ENCODE measurements at places on chromosomes 12 and 14.

DNA sequence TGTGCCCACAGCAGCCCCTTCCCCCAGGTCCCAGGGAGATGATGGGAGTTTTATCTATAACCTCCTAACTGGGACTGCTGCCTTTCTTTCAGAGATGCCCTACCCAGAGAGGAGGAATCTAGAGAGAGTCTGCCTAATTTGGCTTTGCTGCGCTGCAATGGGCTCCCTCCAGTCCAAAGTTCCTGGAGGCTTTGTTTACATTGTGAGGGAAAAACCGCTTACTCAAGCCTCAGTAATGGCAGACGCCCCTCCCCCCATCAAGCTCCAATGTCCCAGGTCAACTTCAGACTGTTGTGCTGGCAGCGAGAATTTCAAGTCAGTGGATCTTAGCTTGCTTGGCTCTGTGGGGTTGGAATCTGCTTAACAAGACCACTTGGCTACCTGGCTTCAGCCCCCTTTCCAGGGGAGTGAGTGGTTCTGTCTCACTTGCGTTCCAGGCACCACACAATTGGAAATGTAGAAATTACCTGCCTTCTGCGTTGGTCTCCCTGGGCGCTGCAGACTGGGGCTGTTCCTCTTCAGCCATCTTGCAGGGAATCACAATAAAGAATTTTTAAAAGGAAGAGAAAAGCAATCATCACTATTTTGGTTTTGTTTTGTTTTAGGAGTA, 262.5 kb downstream of the FOXG1 start:
- no peak for DNase-seq

- no peak for DNase-seq
Measured at GRCh38 chr14:94886931-94887330, 117.0 kb upstream of the GSC start.

- no peak for DNase-seq
Measured at GRCh38 chr12:102462386-102462785, 18.0 kb downstream of the IGF1 start.

DNA sequence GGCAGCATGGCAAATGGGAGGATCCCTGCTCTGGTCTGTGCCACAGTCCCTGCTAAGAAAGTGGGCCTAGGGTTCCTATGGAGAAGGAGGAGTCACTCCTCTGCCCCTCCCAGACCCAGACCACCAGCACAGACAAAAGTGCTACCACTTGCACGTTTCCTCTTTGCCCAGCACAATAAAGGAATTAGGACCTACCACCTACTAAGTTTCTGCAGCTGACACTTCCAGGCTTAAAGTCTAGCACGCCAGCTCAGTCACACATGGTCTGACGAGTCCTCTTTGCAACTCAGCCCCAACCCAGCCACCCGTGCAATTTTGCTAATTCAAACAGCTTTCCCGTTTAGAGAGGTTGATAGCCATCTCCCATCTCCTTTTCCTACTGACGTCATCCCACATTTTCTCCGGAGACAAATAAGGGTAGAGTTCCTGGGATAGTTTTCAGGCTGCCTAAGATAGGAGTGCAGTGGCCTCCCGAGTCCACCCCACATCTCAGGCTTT, 66.2 kb upstream of the PTGR2 start:
- DNase-seq, result no peak

- no peak for DNase-seq
Measured at GRCh38 chr12:69660164-69660863, 38.8 kb downstream of the BEST3 start.

GRCh38 chr14:59096303-59096702, 92.2 kb upstream of the DAAM1 start:
- no peak for DNase-seq

- DNase-seq, result no peak
Measured at GRCh38 chr12:131740626-131741025, 29.7 kb downstream of the SFSWAP start.

DNA sequence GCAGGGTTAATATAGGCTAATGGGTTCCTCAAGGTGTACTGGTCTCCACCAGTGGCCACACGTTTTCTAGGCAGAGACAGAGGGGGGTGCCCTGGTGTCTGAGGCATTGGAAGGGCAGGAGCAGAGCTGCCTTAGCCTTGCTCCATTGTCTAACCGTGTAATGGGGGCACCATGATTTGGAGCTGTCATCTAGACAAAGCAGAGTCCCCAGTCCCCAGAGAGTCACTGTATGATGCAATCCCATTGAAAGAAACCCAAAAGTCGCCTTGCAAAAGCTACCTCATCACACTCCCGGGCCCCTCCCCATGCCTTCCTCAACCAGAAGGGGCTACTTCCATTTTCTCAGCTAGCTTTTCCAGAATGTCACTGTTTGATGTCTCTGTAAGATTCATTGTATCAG, 487.1 kb downstream of the AACS start:
- DNase-seq, result no peak

GRCh38 chr12:114412825-114413749, 7.1 kb upstream of the TBX5 start:
- DNase-seq, result no peak

DNA sequence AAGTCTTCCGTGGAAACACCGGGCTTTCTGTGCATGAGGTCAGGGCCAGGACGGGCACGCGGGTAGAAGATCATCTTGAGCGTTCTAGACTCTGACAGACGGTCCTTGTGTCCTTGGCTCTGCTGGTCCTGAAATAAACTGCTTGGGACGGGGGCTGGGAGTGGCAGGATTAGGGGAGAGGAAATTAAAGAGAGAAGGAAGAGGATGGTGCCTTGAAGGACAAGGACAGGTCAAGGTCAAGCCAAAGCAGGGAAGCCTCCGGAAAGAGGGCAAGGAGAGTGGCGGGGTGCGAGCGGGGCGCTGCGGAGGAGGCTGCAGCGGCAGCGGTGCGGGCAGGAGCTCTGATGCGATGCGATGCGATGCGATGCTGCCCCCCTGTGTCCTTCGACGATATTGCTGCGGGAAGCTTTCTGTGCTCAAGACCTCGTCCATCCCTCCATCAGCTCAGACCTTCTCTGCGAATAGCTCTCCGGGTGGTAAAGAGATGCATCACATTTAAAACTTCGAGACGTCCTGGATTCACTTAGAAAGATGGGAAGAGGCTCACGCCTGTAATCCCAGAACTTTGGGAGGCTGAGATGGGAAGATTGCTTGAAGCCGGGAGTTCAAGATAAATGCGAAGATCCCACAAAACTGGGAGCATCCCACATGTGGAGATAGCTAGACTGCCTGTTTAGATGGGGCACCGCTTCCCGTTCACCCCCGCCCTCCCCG, 110.1 kb upstream of the TMEM132D start:
- peak; percentile 41 for DNase-seq

DNA sequence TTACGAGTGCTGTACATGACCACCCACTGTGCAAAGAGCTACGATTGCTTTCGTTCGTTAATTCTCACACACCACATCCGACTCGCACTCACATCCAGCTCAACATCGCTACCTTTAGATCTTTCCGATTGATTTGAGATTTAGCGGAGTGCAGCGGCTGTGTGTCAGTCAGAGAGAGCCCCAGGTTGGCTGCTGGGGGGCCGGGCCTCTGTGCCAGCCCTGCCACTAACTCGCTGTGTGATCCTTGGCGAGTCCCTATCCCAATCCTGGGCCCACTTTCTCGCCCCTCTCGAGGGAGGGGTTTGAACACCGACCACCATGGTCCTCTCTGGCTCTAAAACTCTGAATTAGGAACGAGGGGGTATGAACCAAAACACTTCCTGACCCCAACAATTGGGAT, 8.6 kb downstream of the DLK1 start:
- no peak for DNase-seq

DNA sequence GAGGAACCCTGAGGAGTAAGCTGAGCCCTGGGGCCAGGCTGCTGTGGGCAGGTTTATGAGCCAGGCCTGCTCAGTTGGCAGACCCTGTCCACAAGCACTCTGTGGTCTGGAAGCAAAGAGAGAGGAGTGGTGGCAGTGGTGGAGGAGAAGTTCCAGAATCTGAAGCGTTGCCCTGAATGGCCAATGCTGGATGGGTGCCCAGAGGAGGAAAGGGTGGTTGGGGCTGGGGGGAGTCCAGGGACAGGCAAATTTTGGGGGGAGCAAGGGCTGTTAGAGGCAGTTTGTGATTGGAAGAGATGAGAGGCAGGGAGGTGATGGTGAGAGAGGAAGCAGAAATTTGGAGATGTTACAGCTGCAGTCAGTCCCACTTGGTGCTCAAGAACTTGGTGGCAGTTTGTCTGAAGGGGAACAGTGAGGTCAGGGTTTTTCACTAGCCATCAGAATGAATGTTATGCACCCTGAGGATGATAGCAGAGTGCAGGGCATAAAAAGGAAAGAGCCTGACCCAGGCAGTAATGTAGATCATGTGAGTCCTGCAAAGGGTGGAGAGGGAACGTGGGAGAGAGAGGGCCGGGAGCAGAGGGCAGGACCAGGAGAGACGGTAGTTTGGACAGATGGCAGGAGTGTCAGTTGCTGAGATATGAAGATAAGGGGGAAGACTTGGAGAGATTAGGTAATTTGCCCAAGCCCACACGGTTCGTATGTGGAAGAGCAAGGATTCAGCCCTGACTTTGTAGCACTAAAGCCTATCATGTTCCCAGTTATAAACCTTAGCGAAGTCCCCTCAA, 51.2 kb downstream of the GALNT8 start:
- DNase-seq, result no peak

DNA sequence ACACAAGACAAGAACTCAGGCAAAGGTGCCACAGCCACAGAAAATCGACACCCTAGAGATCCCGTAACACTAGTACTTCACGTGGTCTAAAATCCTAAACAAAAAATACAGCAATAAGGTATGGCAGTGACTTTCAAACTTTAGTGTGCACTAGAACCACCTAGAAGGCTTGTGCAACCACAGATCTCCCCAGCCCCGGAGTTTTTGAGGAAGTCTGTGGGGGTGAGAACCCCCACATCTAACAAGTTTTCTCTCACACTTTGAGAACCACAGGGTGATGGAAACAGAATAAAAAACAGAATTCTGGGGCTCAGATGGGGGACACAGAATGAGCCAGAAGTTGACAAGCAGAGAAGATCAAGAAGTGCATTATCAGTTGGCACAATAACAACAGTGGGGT, 254.0 kb downstream of the ANO6 start:
- DNase-seq, result no peak

- DNase-seq, result peak; percentile 78
Measured at GRCh38 chr12:124517260-124518050, 50.0 kb downstream of the NCOR2 start.

- DNase-seq, result no peak
Measured at GRCh38 chr12:103250487-103250886, 245.3 kb downstream of the C12orf42 start.

GRCh38 chr12:107549651-107550480, 135.7 kb upstream of the PWP1 start:
- no peak for DNase-seq

GRCh38 chr14:95294834-95295599, 24.7 kb downstream of the CLMN start:
- DNase-seq, result no peak

DNA sequence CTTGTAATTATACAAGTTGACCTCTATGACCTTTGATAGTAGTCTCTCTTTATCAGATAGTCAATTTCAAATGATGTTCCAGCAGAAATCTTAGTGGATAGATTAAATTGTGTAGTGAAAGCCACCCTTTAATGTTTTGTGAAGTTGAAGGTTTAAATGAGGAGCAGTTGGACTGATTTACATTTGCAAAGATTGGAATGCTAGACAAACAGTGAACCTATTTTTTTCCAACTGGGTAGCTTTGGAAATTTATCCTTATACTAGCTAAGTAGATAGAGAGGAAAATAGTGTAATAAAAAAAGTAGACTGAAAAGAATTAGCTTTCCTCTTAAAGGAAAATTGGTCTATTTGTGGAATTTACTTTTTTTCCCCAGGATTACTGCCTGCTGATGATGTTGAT, 53.7 kb downstream of the LMO3 start:
- no peak for DNase-seq

- no peak for DNase-seq
Measured at GRCh38 chr12:109998241-109998903, 858 bp upstream of the ANKRD13A start.

DNA sequence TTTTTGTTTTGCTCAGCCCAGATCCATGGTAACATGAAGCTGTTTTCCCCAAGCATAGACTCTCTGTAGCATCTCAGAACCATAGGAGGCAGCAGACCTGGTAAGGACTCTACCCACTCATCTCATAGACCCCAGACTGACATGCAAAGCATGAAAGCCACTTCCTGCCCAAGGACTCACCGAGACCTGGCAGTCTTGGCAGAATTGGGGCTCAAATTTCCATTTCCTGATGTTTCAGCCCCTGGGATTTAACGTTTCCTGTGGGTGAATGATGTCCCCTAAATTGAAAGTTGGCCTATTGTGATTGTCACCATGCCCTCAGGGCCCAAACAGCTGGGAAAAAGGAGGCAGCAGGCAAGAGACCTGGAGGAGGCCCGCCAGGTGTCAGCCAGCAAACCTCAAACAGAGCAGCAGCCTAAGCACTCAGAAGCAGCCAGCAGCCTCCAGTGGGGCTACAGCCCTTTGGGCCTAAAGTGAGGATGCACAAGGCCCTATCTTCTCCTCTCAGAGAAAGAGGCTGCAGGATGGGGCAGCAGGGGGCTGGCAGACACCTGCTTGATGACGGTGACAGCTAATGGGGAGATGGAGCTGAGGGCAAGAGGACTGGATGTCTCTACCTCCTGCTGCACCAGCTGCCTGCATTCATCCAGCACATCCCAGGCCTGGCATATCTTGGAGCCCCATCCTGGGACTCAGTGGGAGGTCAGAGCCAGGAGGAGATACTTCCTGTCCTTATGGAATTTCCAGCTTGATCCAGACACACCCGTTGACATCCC, 8.5 kb downstream of the KRT85 start:
- no peak for DNase-seq

DNA sequence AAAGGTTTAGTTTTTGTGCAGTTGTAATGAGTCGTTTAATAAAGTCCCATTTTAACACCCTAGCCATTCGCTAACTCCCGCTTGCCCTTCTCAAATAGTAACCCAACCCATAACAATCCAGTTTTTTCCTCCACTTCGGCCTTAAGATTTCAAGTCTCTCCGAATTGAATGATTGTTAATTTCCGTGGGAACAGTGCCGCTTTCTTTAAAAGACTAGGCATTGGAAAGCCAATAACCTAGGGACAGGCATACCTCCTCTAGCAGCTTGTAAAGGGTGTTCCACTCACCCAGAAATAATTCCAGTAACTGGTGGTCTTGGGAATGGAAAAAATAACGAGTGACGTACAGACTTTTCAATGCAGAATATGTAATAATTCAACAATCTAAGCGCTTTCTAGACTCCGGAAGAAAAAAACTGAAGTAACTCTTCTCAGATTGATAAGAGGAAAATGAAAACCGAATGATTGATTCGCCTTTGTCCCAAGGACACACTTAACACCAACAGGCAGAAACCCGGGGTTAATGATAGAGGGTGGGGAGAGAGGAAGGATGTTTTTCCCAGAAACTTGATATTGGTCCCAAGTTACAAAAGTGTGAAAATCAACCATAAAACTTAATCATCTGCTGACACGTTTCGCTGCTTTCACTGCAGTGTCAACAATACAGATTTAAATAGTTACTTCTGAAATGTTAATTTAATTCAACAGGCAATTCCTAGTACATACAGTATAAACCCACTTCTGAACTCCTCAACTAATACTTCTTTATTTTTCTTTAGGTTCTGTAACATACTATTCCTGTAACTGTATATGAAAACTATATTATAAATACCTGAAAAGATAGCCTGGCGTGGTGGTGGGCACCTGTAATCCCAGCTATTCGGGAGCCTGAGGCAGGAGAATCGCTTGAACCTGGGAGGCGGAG, 1.0 kb upstream of the SINHCAF start:
- no peak for DNase-seq
